ENCODE measurements at places on chromosomes 7 and 10.

DNA sequence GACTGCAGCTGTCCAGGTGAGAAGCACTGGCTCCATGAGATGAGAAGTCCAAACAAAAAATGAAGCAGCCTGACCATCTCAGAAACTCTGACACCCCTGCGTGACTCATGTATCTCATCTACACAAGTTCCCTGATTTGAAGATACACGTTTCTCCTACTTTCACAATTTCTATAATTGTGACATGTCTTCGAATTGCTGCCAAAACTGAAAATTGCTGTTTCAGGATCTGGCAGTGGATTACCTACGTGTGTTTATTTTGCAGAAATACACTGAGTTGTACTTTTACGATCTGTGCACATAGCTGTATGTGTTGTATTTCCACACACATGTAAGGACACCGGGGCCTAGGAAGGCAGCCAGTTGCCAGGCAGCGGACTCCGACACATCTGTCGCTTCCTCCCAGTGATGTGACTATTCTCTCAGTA, 53.2 kb downstream of the LARP4B start:
- DNase-seq, result no peak

DNA sequence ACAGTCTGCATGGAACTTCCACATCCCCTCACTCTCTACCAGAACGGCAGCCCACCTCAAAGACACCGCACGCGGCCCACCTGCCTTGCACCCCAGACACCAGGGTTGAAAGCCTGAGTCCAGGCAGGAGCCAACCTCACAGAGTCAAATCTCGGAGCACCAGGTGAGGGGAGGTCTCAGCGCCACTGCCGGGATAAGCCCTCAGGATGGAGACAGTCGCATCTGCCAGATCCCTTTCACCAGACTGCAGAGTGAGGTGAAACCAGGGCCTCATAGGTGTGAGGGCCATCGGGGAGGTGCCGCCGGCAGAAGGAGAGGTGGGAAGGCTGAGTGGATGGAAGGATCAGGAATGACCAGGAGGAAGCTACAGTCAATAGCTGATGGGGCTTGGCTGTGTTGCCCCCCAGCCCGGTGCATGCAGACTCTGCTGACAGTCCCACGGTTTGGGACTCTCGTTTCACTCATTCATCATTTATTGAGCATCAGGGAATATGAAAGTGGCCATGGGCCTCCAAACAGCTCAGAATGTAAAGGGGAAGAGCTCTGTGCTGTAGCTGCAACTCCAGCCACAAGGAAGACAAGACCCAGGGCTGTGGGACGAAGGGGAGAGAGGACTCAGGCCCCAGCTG, 315.0 kb downstream of the PTPRN2 start:
- DNase-seq, result no peak

- DNase-seq, result no peak
Measured at GRCh38 chr10:110364531-110364937, 59.8 kb upstream of the SMNDC1 start.

DNA sequence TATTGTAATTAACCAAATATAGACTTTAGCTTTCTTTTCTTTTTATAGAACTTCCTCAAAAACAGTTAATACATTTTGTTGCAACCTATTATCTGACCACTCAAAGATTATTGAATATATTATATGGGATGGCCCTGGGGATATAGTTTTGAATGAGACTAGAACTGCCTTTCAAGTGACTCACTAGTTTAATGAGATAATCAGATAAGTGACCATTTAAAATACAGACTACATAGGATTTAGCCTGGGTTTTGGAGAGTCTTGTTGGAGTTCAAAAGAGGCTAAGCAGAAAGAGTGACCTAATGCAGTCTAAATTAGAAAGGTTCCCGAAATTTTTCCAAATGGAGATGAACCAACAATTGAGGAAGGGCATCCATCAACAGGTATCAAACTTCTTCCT, 305.2 kb upstream of the ETV1 start:
- DNase-seq, result no peak

GRCh38 chr7:29809533-29810155, 3.3 kb downstream of the WIPF3 start:
- no peak for DNase-seq

DNA sequence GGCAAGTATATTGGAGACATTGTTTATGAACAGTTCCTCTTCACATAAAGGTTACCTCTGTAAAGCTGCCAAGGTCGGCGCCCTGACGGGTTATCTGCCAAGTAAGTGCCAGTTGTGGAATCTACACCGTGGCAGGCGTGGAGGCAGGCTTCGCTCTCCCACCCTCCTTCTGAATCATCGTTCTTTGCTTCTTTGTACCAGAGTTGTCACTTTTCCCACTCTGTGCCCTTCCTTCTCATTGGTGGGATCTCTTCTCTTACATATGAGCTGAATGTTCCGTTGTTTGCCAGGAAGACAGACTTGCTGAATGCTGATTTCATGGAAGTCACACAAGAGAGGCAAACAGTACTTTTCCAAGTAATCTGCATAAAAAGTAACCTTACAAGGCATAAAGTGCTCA, 40.6 kb upstream of the PTPRZ1 start:
- DNase-seq, result no peak

DNA sequence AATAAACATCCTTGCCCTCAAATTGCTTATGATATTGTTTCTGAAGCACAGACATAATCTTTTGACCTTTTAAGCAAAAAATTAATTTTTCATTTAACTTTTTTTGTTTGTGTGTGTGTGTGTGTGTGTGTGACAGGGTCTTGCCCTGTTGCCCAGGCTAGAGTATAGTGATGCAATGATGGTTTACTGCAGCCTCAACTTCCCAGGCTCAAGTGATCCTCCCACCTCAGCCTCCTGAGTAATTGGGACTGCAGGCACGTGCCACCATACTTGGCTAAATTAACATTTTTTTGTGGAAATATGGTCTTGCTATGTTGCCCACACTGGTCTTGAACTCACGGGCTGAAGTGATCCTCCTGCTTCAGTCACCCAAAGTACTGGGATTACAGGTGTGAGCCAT, 68.9 kb downstream of the BMPR1A start:
- no peak for DNase-seq

GRCh38 chr10:110873951-110874350, 2.2 kb downstream of the PDCD4 start:
- DNase-seq, result no peak

Measured in H1 (cell line).